Fibroblast of skin of right quadriceps (primary cell): ENCODE measurements at places on chromosomes 12 and 14.

GRCh38 chr12:66627270-66627987, 51.4 kb downstream of the GRIP1 start:
- DNase-seq = peak; percentile 48

- DNase-seq = no peak
These were observed 54.7 kb downstream of the DICER1 start for GRCh38 chr14:95102680-95103044.

DNA sequence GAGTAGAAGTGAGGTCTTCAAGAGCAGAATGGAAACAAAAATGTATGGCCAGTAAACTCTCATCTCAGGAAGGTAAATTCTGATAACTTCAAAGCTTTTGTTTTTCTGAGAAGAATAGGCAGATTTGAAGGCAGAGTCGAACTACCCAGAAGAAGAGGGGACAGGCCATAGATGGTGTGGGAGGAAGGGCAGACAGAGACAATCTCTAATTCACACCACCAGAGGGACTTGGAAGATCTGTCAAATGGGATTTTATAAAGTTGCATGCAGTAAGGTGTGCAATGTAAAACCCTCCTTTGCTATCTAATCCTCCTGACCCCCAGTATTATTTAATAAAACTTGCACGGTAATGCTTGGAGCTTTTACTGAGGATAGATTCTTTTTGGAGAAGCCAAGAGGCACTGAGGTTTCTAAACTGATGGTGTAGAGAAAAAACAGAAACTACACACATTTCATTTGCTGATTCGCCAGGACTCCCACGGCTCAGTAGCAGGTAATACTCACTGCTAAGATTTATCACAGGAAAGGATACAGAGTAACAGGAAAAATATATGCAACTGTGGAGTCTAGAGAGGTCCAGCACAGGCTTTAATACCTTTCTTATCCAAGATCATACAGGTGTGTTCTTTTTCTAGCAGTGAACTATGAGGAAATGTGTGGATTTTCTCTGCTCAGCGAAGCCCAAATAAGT, 18.3 kb downstream of the SLC38A2 start:
- no peak for DNase-seq

- DNase-seq = no peak
These were observed 120.8 kb downstream of the GLT1D1 start for GRCh38 chr12:128973883-128974681.

DNA sequence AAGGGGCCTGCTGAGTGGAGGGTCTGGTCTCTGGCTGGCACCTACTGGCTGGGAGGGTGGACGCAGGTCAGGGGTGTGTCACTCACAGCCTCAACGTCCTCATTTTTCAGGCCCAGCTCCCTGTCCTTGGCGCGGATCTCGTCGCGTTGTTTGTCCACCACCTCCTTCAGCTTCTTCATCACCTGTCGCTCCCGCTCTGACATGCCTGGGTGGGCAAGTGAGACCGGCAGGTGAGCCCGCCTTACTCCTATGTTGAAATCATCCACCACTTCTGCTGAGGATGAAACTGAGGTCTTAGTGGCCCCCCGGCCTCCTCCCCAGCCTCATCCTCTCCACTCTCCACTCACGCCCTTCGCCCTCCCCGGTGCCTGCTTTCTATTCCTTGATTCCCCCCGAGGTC, 34.2 kb downstream of the RILPL1 start:
- DNase-seq = no peak

GRCh38 chr12:75954041-75954440, 77.5 kb downstream of the PHLDA1 start:
- peak; percentile 97 for DNase-seq

DNA sequence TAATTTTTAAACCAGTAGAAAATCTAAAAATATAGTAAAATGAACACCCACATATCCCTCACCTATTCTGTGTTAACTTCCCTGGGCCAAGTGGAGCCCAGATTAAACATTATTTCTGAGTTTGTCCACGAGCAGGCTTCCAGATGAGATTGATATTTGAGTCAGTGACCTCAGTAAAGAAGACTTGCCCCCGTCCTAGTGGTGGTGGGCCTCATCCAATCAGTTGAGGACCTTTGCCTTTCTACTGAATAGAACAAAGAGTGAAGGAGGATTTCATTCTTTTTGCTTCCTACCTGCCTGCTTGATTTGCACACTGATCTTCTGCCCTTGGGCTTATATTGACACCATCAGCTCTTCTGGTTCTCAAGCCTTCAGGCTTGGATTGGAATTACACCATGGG, 174.7 kb upstream of the PLEKHG7 start:
- DNase-seq = no peak

- DNase-seq = no peak
These were observed 204.4 kb upstream of the NPAS3 start for GRCh38 chr14:32734261-32734660.

GRCh38 chr12:49000346-49000745, 1.2 kb upstream of the DDN start:
- no peak for DNase-seq

- DNase-seq = peak; percentile 98
These were observed 67.8 kb downstream of the NTF3 start for GRCh38 chr12:5499566-5500330.

DNA sequence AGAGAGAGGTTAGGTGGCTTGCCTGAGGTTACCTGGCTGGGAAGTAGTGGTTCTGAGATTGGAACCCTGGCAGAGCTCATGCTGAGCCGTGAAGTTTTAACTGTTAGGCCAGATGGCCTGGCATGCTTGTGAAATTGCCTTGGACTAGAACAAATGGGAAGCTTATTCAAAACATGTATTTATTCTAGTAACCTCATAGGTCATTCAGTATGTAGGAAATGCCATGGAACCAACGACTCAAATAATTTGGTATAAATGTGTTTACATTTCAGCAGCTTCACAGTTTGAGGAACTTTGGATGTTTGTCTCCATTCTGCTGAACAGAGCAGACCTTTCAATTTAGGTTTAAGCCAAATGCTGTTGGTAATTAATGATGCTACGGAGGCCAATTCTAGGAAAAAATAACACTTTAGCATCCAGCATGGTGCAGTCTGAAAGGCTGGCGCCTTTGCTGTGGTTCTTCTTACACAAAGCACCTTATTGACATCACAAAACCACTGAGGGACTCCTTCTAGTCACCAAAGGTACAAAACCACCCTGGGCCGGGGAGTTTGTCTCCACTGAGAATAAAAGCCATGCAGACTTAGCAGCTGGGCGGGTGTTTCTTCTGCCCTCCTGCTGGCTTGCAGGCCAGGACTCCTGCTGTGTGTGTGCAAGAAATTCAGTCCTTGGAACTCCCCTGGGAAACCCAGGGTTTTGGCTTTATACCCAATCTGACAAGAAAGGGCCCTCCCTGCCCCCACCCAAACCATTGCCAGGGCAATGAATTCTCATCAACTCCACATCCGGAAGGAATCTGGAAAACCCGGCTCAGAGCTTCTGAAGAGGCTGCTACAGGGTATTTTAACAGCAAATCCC, 64.2 kb downstream of the ELK3 start:
- peak; percentile 77 for DNase-seq

DNA sequence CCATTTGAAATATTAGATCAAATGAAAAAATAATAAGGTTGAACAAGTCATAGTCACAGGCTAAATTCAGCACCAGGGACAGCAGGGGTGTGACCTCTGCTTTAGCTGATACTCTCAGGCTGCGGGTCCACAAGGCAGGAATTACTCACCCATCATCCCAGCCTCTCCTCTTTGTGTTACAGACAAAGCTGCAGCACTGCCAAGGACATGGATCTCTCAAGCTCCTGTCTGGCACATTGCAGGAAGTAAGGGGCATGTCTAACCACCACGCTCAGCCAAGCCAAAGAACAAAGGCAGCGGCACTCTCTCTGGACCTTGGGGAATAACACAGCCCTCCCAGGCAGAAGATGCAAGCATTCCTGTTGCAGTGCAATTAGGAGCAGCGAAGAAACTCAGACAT, 783.8 kb downstream of the VRK1 start:
- peak; percentile 2 for DNase-seq

GRCh38 chr14:64349741-64350490, 38.2 kb upstream of the MTHFD1 start:
- no peak for DNase-seq

- DNase-seq = no peak
These were observed 19.5 kb upstream of the HIGD1C start for GRCh38 chr12:50932787-50933280.

- no peak for DNase-seq
These were observed 21.0 kb downstream of the EEA1 start for GRCh38 chr12:92908108-92908507.

GRCh38 chr12:51721282-51721940, 127.1 kb downstream of the FIGNL2 start:
- no peak for DNase-seq

GRCh38 chr14:71589609-71590008, 342.6 kb upstream of the RGS6 start:
- DNase-seq = no peak

DNA sequence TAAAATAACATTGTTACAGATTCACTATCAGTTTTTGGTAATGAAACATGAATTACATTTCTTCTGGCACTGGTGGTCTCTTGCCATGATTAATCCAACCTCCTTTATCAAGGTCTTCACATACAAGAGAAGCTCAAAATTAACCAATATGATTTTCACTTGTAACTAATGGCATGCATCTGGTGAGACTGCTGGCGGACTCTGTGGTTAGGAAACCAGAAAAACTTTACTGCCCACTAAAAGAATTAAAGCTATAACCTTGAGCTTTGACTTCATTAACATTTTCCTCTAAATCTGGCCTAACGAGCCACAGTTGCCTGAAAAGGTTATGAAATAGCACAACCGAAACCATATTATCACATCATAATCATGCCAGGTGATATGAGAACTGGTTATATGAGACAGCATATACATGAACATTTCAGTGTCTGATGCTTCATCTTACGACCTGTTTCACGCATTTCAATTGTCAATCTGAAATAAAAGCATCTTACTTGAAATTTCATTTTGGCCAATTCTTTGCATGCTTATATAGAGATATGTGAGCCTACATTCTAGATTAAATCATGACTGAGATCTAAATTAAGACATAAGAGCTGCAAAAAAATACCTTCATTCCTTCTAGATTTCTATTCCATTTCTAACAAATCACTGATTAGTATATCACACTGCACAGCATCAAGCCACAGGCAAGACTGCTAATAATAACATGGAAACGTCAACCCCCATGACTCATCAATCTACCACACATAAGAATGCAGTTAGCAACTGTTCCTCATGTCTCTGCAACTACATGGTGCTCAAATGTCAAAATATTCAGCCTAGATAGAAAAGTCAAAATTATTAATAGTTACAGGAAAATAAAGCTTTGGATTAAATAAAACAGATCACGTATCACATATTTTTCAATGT, 89.3 kb downstream of the OSBPL8 start:
- peak; percentile 93 for DNase-seq

DNA sequence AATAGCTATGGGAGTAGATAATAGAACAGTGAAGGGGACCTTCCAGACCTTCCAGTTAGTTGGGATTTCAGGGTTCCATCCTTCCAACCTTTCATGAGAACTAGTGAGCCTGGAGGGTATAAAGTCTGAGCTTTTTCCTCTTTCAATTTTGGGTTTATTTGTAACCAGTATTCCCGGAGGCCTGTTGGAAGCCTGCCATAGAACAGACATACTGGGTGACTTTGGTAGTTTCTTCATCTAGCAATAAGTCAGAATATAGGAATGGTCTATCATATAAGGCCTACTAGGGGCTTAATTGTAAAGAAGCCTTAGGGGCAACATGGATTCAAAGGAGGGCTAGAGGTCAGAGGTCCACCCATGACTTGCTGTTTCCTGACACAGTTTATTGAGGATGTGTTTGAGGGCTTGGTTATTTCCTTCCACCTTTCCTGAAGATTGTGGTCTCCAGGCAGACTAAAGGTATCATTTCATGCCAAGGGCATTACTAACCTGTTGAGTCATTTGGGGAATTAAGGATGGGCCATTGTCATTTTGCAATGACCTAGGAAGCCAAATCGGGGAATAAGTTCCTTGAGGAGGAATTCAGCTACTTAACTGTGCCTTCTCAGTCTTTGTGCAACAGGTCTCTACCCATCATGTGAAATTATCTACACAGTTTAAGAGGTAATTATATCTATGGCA, 410.3 kb downstream of the SLC6A15 start:
- DNase-seq = no peak

- DNase-seq = peak; percentile 66
These were observed 5.0 kb downstream of the CELA1 start for GRCh38 chr12:51341251-51342007.

DNA sequence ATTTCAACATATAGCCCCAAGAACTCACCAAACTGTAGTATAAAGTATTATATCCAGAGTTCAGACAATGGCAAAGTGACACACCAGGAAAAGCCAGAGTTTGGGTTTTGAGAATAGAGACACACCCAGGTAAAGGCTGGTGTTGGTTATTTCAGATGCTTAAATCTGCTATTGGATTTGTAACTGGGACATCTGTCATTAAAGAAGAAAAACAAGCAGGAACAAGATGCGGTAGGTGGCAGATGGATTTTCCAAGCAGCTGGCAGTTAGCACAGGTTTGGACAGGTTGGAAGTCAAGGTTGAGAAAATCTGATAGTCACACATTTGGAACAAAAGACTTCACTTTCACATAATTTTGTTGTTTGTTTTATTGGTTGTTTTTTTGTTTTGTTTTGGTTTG, 14.4 kb upstream of the CDK17 start:
- no peak for DNase-seq

DNA sequence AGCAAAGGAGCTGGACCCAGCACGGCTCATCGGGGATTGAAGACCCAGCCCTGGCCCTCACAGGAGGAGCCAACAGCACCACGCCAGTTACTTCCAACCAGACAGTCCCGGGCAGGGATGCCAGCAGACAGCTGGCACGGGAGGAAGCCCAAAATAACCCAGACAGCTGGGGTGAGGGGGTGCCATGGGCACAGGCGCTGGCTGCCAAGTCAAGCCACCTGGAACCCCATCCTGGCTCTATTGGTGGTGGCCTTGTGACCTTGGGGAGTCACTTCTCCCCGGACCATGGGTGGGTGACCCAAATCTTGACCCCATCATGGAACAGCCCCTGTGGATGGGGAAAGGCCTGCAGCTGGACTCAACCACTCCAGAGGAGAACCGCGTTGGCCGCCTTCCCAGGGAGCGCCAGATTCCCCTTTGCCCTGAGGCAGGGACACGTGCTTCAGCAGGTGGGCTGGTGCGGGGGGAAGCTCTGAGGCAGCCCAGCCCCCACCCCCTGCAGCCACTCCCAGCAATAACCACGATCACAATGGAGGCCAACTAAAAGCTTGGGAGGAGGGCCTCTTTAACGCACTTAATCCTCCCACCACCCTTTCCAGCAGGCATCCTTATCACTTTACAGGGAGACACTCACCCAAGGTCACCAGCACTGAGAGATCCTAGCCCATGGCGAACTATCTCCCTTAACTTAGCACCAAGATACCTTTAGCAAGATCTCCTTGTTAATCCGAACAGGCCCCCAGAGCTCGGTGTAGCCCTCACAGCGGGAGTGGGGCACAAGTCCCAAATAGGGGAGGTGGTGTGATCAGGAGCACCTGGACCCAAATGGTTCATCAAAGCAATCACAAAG, 4.7 kb upstream of the RHOF start:
- DNase-seq = no peak

DNA sequence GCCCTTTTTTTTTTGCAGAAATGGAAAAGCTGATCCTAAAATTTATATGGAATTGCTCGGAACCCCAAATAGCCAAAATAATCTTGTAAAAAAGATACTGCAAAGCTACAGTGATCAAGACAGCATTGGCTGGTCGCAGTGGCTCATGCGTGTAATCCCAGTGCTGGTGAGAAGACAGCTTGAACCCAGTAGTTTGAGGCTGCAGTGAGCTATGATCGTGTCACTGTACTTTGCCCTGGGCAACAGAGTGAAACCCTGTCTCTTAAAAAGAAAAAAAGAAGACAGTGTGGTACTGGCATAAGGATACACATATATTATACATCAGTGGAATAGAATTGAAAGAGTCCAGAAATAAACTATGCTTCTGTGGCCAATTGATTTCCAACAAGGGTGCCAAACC, 5.4 kb downstream of the ITGB7 start:
- no peak for DNase-seq

- DNase-seq = peak; percentile 58
These were observed 20.8 kb downstream of the CKAP4 start for GRCh38 chr12:106226884-106227640.
